ENCODE measurements at places on chromosomes 5 and 9.

- DNase-seq: no peak
Observed at GRCh38 chr5:138354926-138355378, 2.5 kb downstream of the KDM3B start.

DNA sequence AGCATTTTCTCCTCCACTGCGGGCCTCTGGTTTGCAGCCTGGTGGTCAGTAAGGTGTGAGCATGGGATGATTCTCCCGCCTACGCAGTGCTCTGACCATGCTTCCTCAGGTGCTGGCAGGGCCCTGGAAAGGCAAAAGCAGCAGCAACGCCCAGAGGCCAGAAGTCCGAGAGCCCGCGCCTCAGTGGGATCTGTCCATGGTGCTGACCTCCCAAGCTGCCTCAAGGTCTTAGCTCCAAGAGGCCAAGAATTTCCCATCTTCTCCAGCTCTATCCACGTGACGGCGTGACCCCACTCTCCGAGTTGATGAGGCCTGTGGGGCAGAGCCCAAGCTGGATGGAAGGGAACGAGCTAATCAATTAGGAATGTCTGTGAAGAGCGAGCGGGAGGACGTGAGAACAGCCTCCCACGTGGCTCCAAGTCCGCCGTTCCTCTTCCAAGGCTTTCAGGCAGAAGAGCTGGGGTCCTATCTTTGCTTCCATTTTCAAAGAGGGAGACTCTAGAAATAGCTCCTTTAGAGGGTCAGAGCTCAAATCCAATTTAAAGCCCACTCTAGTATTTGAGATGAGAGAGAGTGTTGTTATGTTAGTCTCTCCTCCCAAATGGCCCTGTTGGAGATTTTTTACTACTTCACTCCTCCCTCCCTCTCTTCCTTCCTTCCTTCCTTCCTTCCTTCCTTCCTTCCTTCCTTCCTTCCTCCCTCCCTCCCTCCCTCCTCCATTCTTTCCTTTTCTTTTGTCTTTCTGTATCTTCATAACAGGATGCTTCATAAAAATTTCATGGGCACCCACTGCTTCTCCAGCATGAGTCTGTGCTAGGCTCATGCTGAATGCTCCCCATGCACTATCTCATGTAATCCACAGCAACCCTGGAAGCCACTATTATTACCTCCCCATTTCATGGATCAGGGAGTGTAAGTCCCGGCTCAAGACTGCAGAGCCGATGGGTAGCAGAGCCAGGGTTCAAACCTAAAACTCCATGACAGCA, 69.3 kb downstream of the OLFM1 start:
- DNase-seq: no peak

DNA sequence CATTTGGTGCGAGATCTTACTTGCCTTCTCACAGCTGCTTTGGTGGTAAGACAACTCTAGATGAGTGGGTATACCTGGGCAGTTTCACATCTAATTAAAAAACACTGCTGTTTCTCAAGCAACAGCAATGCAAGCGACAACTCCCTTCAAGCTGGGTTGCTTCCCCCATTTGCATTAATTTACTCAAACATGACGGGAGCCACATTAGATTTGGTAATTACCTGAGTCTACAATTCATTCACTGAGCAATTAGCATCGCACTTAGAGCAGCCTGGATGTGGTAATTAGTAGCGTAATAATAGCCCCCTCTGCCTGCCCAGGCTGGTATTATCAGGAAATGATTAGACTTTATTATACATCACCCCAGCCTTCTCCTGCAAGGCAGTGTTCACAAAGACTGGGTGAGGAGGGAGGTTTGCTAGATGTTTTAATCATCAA, 73.4 kb downstream of the FBXO38 start:
- no peak for DNase-seq

DNA sequence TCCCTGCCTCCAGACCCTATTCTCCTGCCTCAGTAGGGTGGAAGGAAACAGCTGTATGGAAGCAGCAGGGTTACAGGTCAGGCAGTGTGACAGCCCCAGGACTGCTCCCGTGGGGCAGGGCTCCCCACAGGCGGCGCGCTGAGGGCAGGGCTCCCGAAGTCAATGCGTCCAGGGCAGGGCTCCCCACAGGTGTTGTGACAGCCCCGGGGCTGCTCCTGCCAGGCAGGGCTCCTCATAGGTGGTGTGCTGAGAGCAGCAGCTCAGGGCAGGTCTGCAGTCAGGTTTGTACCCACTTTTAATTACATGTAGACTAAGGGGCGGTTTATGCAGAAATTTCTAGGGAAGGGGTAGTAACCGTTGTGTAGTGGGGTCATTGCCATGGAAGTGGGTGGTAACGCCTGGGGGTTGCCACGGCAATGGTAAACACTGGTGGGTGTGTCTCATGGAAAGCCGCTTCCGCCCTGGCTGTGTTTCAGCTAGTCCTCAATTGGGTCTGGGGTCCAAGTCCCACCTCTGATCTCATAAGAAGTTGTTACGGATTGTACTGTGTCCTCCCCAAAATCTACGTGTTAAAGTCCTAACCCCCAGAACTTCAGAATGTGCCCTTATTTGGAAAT, 16.7 kb upstream of the TERT start:
- peak; percentile 70 for DNase-seq

DNA sequence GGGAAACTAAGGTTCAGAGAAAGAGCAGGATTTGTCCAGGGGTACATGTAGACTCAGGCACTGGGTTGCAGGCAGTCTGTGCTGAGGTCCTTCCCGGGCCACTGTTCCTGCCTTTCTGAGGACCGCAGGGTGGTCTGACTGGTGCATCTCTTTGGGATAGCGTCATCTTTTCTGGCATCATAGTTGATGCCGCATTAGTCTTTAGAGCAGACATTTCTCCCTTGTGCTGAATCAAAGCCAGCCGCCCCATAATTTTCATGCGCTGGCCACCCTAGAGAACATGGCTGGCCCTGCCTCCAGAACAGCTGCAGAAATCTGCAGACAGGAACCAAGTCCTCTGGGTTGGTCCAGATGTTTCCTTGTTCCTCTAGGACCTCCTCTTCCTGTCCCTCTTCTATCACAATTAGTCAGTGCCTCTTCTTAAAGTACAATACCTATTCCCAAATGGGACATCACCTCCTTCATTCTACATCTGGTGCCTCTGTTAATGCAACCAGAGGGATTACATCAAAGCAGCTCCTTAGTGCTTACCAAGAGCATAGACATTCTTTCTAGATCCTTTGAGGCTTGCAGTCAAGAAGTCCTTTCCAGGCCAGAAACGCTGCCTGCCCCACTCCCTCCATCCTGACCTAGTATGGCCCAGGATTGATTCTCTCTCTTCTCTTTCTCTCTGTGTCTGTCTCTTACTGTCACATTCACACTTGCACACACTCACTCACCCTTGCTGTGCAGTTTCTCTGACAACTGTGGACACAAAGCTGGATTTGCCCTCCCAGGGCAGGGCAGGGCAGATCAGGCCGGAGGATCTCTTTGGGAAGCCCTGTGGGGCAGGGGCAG, 42.0 kb upstream of the ORM1 start:
- DNase-seq: no peak

- no peak for DNase-seq
Observed at GRCh38 chr5:203246-203930, 12.1 kb downstream of the LRRC14B start.

DNA sequence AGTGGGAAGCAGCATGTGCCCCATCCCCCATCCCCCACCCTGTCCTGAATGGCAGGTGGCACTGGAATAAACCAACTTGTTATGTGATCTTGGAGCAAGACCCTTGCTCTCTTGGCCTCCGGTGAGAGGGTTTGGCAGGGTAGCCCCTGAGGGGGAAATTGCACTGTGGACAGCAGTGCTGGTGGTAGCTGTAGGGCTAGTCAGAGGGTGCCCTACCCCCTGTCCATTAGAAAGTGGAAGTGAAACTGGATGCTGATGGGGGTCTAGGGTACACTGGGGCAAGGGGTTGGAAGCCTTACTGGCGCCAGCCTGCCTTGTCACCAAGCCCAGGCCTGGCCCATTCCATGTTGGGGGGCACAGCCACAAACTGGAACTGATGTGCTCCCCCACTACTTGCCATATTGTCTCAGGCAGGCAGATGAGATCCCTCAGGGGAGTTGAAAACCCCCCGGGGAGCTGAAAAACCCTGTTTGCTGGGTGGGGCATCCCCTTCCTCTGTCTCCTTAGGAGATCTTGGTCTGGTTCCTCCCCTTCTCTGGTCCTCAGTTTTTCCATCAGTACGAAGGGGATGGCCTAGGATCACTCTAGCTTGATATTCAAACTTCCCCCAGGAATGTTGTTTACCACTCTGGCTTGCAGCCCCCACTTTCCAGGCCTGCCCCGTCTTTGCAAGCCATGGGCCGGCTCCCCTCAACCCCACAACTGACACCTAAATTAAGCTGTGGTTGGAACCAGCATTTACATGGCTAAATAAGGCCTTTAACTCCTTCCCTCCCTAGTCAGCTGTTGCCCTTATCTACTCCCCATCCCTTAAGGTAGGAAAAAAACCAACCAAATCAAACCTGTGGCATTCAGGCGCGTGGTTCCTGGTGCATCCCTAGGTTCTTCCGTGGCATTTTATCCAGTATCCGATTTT, 14.4 kb upstream of the SYNPO start:
- no peak for DNase-seq

GRCh38 chr5:3339092-3339797, 256.4 kb upstream of the IRX1 start:
- DNase-seq: no peak

GRCh38 chr9:18672706-18673105, 198.8 kb downstream of the ADAMTSL1 start:
- no peak for DNase-seq

DNA sequence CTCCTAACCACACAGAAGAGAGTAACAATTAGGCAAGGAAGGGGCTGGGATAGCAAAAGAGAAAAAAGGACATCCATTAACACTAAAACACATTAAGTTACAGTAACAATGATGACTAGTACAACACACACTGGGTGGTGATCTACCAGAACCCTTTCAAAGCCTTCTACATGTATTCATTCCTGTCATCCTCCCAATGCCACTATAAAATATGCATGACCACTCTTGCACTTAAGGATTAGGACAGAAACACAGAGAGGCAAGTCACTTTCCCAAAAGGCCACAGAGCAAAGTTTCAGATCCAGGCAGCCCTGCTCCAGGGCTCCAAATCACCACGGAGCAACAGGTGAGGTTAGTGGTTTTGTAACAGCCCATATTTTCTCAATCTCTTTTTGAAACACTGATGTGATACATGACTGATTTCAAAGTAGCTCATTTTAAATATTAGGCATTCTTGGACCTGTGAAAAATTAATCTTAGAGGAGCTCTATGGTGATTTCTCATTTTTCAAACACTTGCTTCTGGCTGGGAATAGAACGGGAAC, 86.7 kb downstream of the AUH start:
- DNase-seq: no peak

- no peak for DNase-seq
Observed at GRCh38 chr5:68229416-68229815, 13.9 kb downstream of the PIK3R1 start.

DNA sequence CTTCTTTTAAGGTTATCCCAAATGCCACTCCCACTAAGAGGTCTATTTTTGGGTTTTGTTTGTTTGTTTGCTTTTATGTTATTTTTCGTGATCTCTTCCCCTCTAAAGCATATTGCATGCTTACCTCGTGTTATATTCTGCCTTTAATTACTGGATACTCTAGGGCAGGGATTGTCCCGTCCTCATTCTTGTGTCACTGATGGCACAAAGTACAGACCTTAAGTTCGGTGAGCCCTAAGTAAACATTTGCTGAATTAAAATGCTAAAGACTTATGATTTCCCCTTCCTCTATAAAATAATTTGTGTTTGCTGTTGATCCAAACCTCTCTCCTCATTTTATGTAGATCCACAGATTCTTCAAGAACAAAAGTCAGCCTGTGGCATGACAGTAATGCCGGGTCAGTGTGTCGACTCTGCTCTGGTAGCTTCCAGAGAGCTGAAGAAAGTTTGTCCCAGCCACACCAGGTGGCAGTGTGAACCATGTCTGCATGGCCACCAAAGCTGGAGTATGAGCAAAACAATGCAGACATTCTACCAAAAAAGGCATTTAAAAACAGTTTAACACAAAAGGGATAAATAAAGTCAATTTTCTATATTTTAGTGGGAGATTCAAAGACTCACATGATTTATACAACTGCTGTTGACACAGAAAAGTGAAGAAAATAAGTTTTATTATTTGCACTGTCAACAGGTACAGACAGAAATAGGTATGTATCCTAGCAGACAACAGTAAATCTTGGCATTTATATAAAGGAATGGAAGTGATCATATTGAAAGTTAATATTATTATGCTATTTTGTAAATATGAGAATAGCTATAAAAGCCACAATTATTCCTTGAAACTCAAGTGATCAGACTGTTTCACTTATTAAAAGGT, 17.9 kb upstream of the POC5 start:
- no peak for DNase-seq

DNA sequence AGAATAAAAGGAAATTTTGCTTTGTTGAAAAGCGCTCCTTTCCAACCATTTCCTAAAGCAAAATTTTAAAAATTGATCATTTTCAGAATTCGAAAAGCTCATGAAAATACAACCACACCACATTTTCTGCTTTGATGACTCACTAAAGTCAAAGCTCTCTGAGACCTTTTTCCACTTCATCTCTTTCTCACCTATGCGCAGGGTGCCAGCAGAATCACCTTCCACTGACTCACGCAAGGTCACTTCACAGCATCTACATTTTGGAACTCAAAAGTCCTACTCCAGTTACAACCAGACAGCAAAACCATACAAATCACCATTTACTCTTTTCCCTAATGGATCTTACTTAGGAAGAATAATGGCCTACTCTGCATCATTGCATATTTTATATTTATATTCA, 106.2 kb downstream of the MAP1B start:
- DNase-seq: no peak
